ENCODE measurements at places on chromosomes 12 and 14.

- DNase-seq, result peak; percentile 16
These were observed 15.2 kb upstream of the CLIP1 start for GRCh38 chr12:122437656-122438121.

DNA sequence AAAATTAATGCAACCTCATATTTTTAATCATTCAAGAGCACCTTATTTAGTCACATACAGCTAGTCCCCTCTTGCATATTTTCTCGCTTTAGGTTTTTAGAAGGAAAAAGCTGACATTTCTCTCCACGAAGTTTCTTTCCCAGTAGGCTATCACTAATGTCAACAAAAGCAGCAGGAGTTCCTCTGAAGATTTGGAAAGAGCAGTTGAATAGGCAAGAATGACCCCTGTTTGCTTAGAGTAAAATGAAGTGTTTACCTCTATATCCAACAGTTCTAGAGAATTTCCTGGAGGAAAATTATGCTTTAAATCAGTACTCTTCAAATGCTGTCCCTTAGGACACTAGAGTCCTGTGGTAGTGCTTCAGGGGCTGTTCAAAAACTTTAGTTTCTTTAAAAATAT, 188.1 kb upstream of the PRKD1 start:
- no peak for DNase-seq

DNA sequence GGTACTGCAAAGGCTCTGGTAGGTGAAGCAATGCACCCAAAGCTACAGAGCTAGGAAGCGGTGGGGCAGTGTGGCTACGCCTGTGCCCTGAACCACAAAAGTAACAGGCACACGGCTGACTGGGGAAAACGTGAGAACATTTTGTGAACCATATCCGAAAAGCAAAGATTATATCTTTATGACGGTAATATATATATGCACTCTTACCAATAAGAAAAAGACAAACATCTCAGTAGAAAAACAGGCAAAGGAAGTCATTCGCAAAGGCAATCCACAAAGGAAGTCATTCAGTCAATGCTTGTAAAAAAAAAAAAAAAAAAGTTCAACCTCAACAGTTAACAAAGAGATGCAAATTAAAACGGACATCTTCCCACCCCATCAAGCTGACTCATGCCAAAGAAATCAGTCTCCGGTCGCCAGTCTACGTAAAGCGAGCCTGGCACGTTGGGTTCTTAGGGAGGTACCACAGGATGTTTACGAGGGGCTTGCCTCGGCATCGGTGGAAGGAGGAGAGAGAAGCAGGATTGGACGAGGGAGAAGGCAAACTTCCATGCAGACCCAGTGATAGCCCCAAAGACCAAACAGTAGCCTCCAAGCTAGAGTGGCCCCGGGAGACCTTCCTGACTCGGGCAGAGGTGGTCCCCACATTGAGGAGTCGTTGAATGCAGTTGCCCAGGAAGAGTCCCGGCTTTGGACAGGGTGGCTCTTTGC, 39.4 kb upstream of the PPP2R5C start:
- DNase-seq, result no peak

GRCh38 chr14:100058777-100059437, 6.3 kb upstream of the EVL start:
- no peak for DNase-seq

GRCh38 chr14:41549821-41550607, 56.7 kb upstream of the LRFN5 start:
- no peak for DNase-seq

GRCh38 chr12:66066137-66066928, 64.2 kb downstream of the LLPH start:
- DNase-seq, result no peak

GRCh38 chr14:66442953-66443571, 43.1 kb upstream of the CCDC196 start:
- DNase-seq, result no peak

GRCh38 chr12:29769162-29769858, 14.4 kb downstream of the TMTC1 start:
- no peak for DNase-seq

- no peak for DNase-seq
These were observed 12.2 kb upstream of the FOXG1 start for GRCh38 chr14:28754209-28754985.

GRCh38 chr14:90416720-90417119, 19.9 kb downstream of the CALM1 start:
- no peak for DNase-seq

GRCh38 chr14:20904393-20905029, 13.3 kb downstream of the RNASE3 start:
- no peak for DNase-seq

DNA sequence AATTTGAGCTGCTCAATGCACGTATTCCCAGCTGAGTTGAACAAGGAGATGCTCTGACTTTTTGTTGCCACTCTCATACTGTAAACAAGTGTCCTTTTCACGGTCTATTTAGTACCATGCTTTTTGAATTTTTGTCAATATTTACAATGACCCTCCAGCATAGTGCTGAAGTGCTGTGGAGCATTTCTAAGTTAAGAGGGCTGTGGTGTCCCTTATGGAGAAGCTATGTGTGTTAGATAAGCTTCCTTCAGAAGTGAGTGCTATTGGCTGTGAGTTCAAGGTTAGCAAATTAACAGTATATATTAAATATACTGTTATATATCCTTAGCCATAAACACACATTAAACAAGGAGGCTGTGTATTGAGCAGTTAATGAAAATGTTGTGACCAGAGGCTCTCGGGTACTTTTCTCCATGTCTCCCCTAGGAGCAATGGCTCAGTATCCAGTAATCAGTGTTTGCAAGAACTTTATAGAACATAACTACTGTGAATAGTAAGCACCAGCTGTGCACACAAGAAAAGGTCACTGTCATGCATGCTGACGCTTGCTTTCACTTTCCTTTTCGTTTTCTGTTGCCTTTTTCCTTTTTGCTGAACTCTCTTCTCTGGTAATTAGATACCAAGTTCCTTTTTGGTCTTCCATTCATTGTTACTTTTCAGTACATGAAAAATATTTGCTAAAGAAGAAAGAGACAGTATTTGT, 187.2 kb upstream of the NEDD1 start:
- peak; percentile 41 for DNase-seq

GRCh38 chr12:65637774-65638173, 186.5 kb upstream of the HMGA2 start:
- DNase-seq, result no peak

DNA sequence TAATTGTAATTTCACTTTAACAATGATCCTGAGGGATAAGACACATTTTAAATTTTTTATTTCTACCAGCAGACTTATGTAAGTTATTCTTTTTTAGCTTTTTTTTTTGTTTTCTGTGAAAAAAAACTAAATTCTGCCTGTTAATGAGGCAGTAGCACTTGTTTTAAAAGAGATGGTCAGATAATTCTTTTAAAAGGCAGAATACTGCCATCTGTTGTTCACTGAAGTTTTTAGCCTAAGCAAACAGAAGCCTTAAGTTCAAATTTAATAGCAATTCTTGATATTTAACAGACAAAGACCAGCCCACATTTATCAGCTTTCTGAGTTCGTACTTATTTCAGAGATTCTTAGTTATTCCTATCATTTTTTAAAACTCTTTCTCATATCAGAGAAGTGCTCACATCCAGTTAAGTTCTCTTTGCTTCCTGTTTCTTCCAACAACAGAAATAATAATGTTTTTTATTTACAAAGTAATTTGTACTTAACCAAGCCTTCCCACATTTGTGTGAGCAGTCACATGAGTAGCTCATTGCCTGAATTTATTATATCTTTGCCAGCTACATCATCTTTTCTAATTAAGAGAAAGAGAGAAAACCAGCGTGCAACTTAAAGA, 93.4 kb upstream of the SLCO1C1 start:
- DNase-seq, result peak; percentile 42

- DNase-seq, result no peak
These were observed 59.4 kb downstream of the GARIN6 start for GRCh38 chr12:99706736-99707473.

DNA sequence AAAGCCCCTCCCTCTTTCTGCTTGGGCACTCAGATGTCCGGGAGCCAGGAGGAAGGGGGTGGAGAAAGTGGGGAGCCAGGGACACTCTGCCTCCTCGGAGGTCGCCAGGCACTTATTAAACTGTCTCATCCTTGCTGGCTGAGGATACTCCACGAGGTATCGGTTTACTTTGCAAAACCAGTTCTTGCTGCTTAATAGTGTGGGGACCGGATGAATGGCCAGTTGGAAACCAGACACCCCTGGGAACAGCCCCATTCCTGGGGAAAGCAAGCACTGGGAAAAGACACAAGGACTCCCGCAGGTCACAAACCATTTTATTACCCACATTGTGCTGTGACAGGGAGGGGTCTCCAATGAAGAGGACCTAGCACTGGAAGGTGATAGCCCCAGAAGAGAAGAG, 34.2 kb downstream of the CCDC88C start:
- DNase-seq, result no peak

DNA sequence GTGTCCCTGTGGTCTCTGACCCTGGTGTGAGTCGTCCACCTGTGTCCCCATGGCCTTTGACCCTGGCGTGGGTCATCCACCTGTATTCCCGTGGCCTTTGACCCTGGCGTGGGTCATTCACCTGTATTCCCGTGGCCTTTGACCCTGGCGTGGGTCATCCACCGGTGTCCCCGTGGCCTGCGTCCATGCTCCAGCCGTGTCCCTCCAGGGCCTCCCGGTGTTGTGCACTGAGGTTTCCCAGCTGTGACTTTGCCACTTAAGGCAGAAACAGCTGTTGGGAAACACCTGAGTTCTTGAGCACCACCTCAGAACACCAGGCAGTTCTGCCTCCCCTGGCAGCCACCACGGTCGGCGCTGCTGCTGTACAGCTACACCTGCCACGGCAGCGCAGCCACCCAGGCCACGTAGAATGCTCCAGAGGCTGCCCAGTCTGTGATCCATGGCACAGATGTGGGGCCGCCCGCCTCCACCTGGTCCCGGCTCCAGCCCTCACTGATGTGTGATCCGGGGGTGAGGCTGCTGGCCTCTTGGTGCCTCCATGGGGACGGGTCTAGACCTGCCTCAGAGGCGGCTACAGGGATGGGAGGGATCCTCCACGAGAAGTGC, 69.1 kb upstream of the GALNT9 start:
- no peak for DNase-seq

Data from muscle of arm (tissue), 14 donors.